ENCODE measurements at places on chromosomes 16 and 17. TPM values are rescaled to one million over a fixed set of nuclear protein-coding genes. Genes with fewer than 3 reads are reported as not detected.
A peak's percentile ranks its signal among the peaks of the same experiment; 100 is the strongest.

DNA sequence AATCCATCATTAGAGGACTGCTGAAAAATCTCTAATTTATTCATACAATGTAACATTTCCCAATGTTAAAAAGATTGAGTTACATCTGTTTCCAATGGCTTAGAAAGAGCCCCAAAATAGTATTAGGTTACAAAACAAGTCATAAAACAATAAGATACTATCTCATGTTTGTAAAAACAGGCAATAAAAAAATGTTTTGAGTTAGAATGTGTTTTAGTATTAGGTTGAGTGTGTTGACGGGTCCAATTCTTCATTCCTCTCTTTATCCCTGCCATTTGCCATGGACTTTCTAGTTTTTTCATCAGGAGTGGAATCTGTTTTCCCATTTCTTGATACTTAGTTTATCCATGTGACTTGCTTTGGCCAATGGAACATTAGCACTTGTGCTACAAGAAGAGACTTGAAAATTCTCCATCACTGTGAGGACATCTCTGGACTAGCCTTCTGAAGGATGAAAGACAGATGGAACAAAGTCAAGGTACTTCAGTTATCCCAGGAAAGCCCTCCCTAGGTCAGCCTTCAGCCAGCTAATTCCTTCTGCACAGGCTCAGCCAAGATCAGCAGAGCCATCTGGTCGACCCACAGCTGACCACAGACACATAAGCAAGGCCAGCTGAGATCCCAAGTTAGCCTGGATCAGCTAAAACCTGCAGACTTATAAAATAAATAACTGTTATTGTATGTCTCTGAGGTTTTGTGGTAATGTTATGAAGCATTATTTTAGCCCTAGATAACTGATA, 83.3 kb downstream of the HS3ST3A1 start:
- no peaks in the 10 kb centered on the region for H3K4me1 ChIP-seq
- no peaks in the 10 kb centered on the region for H3K36me3 ChIP-seq
- peaks cover 7% of the 10 kb centered on the region for H3K27me3 ChIP-seq
- no peak for DNase-seq

DNA sequence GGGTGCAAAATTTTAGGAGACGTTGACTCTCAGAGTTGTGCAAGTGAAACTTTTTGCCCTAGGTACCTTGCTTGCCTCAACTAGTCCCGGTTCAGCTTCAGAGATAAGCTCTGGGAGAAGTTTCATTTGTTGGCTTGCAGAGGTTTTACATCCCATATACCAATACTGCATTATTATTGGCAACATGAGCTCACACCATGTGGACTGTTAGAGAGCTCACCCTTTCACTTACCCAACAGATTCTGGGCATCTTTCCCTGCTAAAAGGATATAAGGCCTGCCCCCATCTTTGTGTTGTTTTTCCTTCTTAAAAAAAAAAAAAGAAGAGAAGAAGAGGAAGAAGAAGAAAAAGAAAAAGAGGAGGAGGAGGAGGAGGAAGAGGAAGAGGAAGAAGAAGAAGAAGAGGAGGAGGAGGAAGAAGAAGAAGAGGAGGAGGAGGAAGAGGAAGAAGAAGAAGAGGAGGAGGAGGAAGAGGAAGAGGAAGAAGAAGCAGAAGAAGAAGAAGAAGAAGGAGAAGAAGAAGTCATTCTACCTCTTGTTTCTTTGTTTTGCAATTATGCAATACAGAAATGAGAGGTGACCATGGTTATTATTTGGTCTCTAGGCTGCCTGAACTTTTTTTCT, 292.6 kb upstream of the IRX3 start:
- DNase-seq = no peak
- no peaks in the 10 kb centered on the region for H3K36me3 ChIP-seq

- H3K27me3 ChIP-seq = peaks cover 56% of the 10 kb centered on the region
- no peak overlapping the region for H3K27ac ChIP-seq
- no peak for DNase-seq
- H3K4me1 ChIP-seq = peaks cover 2% of the 10 kb centered on the region
These were observed 2.6 kb downstream of the WNT9B start for GRCh38 chr17:46853896-46854444.

SHISA6 gene
- not detected for total RNA-seq

DNA sequence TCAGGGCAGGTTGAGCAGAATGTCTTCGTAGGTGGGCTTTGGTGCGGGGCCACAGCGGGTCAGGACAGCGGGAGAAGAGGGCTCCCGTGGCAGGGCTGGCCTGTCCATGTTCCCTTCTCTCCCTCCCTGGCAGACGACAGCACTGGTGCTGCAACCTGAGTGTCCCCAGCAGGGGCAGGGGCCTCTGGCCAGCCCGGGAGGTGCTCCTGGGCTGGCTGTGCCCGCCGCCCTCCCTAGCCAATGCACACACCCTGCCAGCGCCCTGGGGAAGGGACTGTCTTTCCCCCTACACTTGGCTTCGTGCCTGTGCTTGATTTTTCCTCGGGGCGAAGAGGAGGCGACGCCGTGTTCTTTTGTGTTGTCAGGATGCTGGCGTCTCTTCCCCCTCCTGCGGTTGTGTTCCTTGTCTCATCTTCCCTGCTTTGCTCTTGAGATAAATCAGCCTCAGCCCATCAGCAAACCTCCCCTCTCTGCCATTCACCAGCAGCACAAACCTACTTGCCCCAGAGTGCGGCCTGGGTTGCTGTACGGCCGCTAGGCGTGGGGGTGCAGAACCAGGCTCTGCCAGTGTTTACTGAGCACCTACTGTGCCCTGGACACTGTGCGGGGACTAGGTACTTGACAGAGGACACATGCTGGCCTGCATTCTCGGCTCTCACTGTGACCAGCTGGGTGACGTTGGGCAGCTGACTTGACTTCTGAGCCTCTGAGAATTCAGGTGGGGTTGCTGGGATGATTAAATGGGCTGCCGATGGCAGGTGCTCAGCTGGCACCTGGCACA, 237.3 kb upstream of the CIBAR2 start:
- no peaks in the 10 kb centered on the region for H3K4me1 ChIP-seq
- peaks cover 2% of the 10 kb centered on the region for H3K27me3 ChIP-seq
- no peak overlapping the region for H3K27ac ChIP-seq
- no peak for DNase-seq
- H3K36me3 ChIP-seq = no peaks in the 10 kb centered on the region

DNA sequence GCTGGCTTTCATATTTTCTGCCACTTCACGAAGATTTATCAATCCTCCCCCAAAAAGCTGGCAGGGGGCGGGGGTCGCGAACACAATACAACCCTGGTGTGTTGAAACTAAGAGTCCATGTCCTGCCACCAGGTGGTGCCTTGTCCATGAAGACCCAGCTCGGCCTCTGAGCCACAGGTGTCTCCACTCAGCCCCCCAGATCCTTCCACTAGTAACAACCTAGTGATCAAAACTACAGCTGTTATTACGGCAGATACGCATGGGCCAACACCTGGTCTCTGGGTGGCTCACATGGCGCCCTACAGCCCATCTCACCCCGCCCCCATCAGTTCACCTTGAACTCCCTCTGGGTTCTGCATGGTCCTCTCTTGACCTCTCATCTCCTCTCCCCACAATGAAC, 27.7 kb downstream of the USP7 start:
- no peaks in the 10 kb centered on the region for H3K27me3 ChIP-seq
- no peak overlapping the region for H3K4me3 ChIP-seq
- peaks cover 10% of the 10 kb centered on the region for H3K36me3 ChIP-seq
- H3K27ac ChIP-seq = no peak overlapping the region
- H3K4me1 ChIP-seq = peaks cover 51% of the 10 kb centered on the region
- DNase-seq = no peak

ARHGDIG gene
- not detected for total RNA-seq

DNA sequence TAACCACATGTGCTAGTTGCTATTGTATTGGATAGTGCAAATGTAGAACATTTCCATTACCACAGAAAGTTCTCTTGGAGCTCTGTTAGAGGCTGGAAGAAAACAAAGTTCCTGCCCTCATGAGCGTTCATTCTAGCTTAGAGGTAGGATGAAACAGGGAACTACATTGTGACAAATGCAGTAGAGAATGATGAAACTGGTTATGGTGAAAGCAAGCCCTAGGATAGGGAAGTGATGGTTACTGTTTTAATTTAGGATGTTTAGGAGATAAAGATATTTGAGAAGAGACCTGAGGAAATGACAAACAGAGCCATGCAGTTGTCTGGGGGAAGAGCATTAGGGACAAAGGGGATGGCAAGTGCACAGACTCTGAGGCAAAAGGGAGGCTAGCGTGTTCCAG, 50.7 kb downstream of the AATF start:
- H3K4me1 ChIP-seq = no peaks in the 10 kb centered on the region
- no peak overlapping the region for H3K27ac ChIP-seq
- no peak overlapping the region for H3K4me3 ChIP-seq
- no peaks in the 10 kb centered on the region for H3K27me3 ChIP-seq
- peaks cover 77% of the 10 kb centered on the region for H3K36me3 ChIP-seq

GRCh38 chr16:14629612-14629918, 495 bp downstream of the PARN start:
- no peak for DNase-seq
- H3K36me3 ChIP-seq = peaks cover 47% of the 10 kb centered on the region
- peak overlapping the region; percentile 98 for H3K27ac ChIP-seq
- H3K4me1 ChIP-seq = peaks cover 52% of the 10 kb centered on the region

C17orf107 gene
- 0.98 TPM for total RNA-seq

GRCh38 chr17:47199627-47200324, 9.4 kb upstream of the MYL4 start:
- H3K27me3 ChIP-seq = peaks cover 6% of the 10 kb centered on the region
- no peak for DNase-seq

CD79B gene
- total RNA-seq = 50.2 TPM

OR1A1 gene
- total RNA-seq = not detected
